Naive thymus-derived CD4-positive, alpha-beta T cell (primary cell): ENCODE measurements at places on chromosomes 2 and 18. TPM values are rescaled to one million over a fixed set of nuclear protein-coding genes. Genes with fewer than 3 reads are reported as not detected.

Gene PTH2R
- not detected for total RNA-seq

Gene MFF
- 53.4 TPM for total RNA-seq

Gene NTSR2
- not detected in 2 replicates for total RNA-seq

Gene TRIM54
- total RNA-seq, result not detected

Gene SPHKAP
- not detected for total RNA-seq

GRCh38 chr2:10800163-10800562 lies 12.4 kb downstream of the PDIA6 start:
- no peak overlapping the region for H3K4me3 ChIP-seq
- no peak for DNase-seq
- H3K27me3 ChIP-seq, result no peaks in the 10 kb centered on the region
- no peaks in the 10 kb centered on the region for H3K4me1 ChIP-seq
- no peak overlapping the region for H3K27ac ChIP-seq

DNA sequence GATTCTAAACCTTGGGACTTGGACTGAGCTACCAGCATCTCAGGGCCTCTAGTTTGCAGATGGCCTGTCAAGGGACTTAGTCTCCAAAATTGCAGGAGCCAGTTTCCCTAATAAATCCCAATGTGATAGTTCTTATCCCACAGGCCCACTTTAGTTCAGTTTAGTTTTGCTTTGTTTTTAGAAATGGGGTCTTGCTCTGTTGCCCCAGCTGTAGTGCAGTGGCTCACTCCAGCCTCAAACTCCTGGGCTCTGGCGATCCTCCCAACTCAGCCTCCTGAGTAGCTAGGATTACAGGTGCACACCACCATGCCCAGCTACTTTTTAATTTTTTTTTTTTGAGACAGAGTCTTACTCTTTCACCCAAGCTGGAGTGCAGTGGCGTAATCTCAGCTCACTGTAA lies 2.6 kb upstream of the SF3B1 start:
- no peaks in the 10 kb centered on the region for H3K27me3 ChIP-seq
- no peak overlapping the region for H3K27ac ChIP-seq
- no peak for DNase-seq
- H3K4me3 ChIP-seq, result no peak overlapping the region
- peaks cover 8% of the 10 kb centered on the region for H3K4me1 ChIP-seq

GRCh38 chr2:193963472-193964119 lies 1693.4 kb upstream of the SLC39A10 start:
- H3K36me3 ChIP-seq, result no peaks in the 10 kb centered on the region
- no peak for DNase-seq
- H3K4me1 ChIP-seq, result no peaks in the 10 kb centered on the region
- H3K27ac ChIP-seq, result no peak overlapping the region

GRCh38 chr2:235666213-235666781 lies 172.5 kb downstream of the AGAP1 start:
- H3K4me3 ChIP-seq, result no peak overlapping the region
- peaks cover 7% of the 10 kb centered on the region for H3K27me3 ChIP-seq
- H3K4me1 ChIP-seq, result peaks cover 2% of the 10 kb centered on the region

DNA sequence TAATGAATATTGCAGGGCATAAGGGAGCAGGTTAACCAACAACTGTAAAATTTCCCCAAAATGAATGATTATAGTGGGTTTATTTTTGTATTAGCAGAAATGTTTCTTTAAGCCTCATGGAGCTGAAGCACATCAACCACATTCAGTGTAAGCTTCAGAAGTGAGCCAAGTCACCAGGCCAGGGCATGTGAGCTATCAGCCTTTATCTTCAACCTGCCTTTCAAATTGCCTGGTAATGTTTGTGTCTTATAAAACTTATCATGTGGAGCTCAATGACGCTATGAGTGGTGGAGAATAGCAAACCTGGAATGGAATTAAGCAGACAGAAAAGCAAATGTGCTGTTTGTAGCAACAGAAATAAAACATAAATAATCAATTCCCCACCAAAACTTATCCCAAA lies 1068.4 kb downstream of the LRP1B start:
- H3K27ac ChIP-seq, result no peak overlapping the region
- no peak overlapping the region for H3K4me3 ChIP-seq
- no peaks in the 10 kb centered on the region for H3K27me3 ChIP-seq
- DNase-seq, result no peak
- no peaks in the 10 kb centered on the region for H3K4me1 ChIP-seq
- H3K36me3 ChIP-seq, result no peaks in the 10 kb centered on the region

DNA sequence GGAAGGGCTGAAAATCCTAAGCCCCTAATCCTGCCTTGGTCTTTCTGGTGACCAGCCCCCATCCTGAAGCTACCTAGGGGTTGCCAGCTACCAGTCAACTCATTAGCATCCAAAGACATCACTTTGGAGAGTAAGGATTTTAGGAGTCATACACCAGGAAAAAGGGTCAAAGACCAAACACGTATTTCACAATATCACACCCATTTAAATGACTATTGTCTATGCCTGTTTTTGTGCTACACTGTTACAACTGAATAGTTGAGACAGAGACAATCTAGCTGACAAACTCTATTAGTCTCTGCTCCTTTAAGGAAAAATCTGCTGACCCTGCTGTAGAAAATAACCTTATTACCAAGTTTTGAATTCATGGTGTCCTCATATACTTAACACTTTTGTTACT lies 21.0 kb upstream of the RBBP8 start:
- H3K4me1 ChIP-seq, result no peaks in the 10 kb centered on the region
- H3K36me3 ChIP-seq, result no peaks in the 10 kb centered on the region
- H3K27me3 ChIP-seq, result peaks cover 4% of the 10 kb centered on the region
- no peak overlapping the region for H3K27ac ChIP-seq

GRCh38 chr2:230326453-230327417 lies at the start of gene SP140L:
TSS of gene SP140L (plus strand) at chr2:230327193. CDS start at chr2:230327270, 77 bp downstream.
- H3K4me3 ChIP-seq, result peak within 1 kb of the TSS; percentile 86
- no peaks in the 10 kb centered on the region for H3K36me3 ChIP-seq
- no peaks in the 10 kb centered on the region for H3K27me3 ChIP-seq

- no peaks in the 10 kb centered on the region for H3K36me3 ChIP-seq
- H3K27me3 ChIP-seq, result no peaks in the 10 kb centered on the region
- H3K27ac ChIP-seq, result peak overlapping the region; percentile 71
- no peak for DNase-seq
- peaks cover 69% of the 10 kb centered on the region for H3K4me1 ChIP-seq
These were observed 95.7 kb upstream of the SLC39A10 start for GRCh38 chr2:195561116-195561921.

GRCh38 chr2:111159641-111160040 lies 38.9 kb downstream of the BCL2L11 start:
- no peaks in the 10 kb centered on the region for H3K27me3 ChIP-seq
- H3K36me3 ChIP-seq, result peaks cover 5% of the 10 kb centered on the region
- no peak for DNase-seq
- no peak overlapping the region for H3K27ac ChIP-seq
- no peak overlapping the region for H3K4me3 ChIP-seq

DNA sequence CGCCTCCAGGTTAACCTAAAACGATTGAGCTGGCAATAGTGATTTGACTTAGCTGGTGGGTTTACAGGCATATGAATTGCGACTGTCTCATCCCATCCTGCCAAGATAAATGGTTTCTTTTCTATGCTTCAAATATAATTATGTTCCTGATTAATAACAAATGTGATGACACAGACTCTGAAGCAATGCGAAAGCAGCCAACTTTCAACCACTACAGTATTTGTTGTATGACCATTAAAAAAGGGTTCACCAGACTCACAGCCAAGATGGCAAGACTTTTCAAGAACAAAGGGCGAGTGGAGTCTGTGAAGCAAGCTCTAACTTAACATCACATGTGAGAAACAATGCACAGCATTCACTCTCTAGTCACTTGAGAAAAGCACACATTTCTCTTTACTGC lies 186.6 kb downstream of the PID1 start:
- DNase-seq, result no peak
- H3K4me3 ChIP-seq, result no peak overlapping the region
- H3K36me3 ChIP-seq, result no peaks in the 10 kb centered on the region
- H3K4me1 ChIP-seq, result no peaks in the 10 kb centered on the region
- no peaks in the 10 kb centered on the region for H3K27me3 ChIP-seq

- H3K27ac ChIP-seq, result no peak overlapping the region
- H3K36me3 ChIP-seq, result no peaks in the 10 kb centered on the region
- DNase-seq, result no peak
- H3K27me3 ChIP-seq, result no peaks in the 10 kb centered on the region
- no peaks in the 10 kb centered on the region for H3K4me1 ChIP-seq
These were observed 1371.1 kb upstream of the LRRTM1 start for GRCh38 chr2:81675641-81676040.

GRCh38 chr2:53765767-53766166 lies 1.8 kb upstream of the CHAC2 start:
- DNase-seq, result no peak
- no peaks in the 10 kb centered on the region for H3K27me3 ChIP-seq
- no peak overlapping the region for H3K4me3 ChIP-seq
- H3K4me1 ChIP-seq, result peaks cover 8% of the 10 kb centered on the region

DNA sequence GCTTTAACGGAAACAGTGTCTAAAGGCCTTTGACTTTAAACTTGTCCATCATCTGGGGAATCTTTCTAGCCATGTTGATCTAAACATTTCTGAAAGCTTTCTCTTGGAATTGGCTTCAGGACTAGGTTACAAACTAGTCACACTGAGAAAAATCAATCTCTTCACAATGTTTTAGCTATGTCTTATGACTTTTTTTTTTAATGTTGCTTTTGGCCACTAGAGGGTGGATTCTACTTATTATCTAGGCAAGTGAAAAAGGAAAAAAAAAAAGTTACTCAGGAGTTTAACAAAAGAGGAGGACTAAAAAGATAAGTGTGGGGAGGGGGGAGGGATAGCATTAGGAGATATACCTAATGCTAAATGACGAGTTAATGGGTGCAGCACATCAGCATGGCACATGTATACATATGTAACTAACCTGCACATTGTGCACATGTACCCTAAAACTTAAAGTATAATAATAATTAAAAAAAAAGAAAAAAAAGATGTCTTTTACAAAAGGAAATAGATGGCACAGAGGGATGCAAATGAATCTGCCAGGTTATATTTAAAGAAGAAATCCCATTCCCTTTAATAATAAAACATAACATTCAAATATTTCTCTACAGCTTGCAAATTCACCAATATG lies 160.4 kb upstream of the PID1 start:
- H3K4me1 ChIP-seq, result no peaks in the 10 kb centered on the region
- H3K27ac ChIP-seq, result no peak overlapping the region
- DNase-seq, result no peak
- no peak overlapping the region for H3K4me3 ChIP-seq

- peak overlapping the region; percentile 66 for H3K27ac ChIP-seq
- no peaks in the 10 kb centered on the region for H3K27me3 ChIP-seq
- DNase-seq, result peak; percentile 66
- peaks cover 10% of the 10 kb centered on the region for H3K4me1 ChIP-seq
- H3K4me3 ChIP-seq, result peak overlapping the region; percentile 79
- no peaks in the 10 kb centered on the region for H3K36me3 ChIP-seq
These were observed 38.1 kb downstream of the SNED1 start for GRCh38 chr2:241036397-241036963.

DNA sequence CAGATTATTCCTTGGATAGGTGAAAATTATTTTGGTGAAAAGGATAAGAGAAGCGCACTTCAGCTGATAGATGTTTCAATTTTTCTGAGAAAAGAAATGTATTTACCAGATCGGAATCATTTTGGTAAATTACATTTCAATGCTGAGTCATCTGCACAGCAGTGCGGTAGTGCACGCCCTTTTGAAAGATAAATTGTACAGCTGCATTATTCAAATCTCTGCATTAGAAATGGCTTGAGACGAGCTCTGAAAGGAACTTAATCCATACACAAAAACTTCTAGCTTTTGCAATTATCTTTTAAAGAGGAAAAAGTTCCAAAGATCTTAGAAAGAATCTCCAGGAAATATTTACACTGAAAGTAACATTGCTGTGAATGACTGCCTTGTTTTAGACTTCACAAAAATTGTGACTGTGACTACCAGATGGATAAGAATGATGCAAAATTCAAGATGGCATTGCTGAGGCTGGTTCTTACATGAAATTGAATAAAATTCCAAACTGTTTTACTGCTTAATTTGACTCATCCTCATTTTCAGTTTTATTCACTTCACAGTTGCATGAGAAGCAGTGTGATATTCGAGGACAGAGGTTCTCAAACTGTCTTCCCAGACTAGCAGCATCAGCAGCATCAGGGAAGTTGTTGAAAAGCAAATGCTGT lies 161.7 kb downstream of the RND3 start:
- DNase-seq, result no peak
- H3K27ac ChIP-seq, result no peak overlapping the region
- no peaks in the 10 kb centered on the region for H3K36me3 ChIP-seq

DNA sequence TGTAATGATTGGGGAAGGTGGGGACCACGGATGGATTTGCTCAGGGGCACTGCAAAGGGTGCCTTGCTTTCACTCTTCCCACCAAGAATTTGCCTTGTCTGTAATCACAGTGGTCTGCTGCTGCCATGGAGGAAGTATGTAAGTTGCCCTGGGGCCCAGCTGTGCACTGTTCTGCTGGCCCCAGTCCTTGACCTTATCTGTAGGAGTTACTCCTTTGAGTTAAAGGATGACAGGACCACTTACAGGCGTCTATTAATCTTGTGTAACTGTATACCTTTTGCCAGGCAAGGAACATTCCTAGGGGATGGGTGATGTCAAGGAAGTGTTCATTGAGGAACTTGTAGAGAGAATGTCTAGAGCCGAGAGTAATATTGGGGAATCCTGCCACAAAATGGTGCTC lies 212.8 kb upstream of the LRRTM1 start:
- H3K27ac ChIP-seq, result no peak overlapping the region
- no peak overlapping the region for H3K4me3 ChIP-seq
- H3K27me3 ChIP-seq, result no peaks in the 10 kb centered on the region
- H3K4me1 ChIP-seq, result no peaks in the 10 kb centered on the region
- H3K36me3 ChIP-seq, result no peaks in the 10 kb centered on the region
- no peak for DNase-seq

DNA sequence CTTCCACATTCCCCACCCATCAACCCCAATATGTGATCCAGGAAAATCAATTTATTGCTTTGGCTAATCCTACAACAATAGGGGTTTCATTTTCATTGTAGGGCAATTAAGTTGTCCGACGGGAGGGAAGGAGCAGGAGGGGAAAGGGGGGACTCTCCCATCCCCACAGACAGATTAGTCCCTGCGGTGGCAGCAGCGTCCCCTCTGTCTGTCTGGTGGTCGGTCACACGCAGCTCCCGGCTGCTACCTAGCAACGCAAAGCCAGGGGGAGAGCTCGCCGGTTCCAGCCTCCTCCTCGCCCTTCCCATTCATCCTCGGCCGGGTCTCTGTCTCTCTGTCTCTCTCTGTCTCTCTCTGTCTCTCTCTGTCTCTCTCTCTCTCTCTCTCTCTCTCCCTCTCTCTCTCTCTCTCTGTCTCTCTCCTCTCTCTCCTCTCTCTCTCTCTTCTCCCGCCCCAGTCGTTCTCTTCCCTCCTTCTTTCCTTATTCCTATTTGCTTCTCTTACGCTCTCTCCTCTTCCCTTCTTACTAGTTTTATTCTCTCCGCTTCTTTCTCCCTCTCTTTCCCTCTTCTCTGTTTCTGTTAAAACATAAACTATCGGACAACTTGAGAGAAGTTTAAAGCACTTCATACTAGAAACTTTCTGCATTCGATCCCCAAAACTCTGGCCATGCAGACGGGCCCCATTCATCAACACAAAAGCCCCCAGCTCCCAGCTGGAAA lies 1.2 kb downstream of the LRP2 start:
- H3K36me3 ChIP-seq, result no peaks in the 10 kb centered on the region
- H3K4me3 ChIP-seq, result peak overlapping the region; percentile 89
- H3K4me1 ChIP-seq, result peaks cover 11% of the 10 kb centered on the region
- no peak for DNase-seq
